ENCODE measurements at places on chromosomes 5 and 9.

GRCh38 chr9:14238518-14238917 is 75.4 kb downstream of the NFIB start:
- DNase-seq: no peak

- no peak for DNase-seq
Measured at GRCh38 chr5:141515141-141515540, 26.3 kb downstream of the PCDHGC5 start.

GRCh38 chr5:19975795-19976194 is 12.2 kb downstream of the CDH18 start:
- DNase-seq: no peak

GRCh38 chr5:160165137-160166068 is 46.2 kb upstream of the PWWP2A start:
- DNase-seq: no peak

GRCh38 chr5:139399501-139400121 is 4.3 kb downstream of the SPATA24 start:
- no peak for DNase-seq

- no peak for DNase-seq
Measured at GRCh38 chr9:33248606-33249005, 8.6 kb downstream of the SPINK4 start.

GRCh38 chr5:115487756-115488155 is 56.8 kb downstream of the FEM1C start:
- DNase-seq: no peak

GRCh38 chr9:107989544-107989943 is 500.0 kb upstream of the KLF4 start:
- no peak for DNase-seq

- no peak for DNase-seq
Measured at GRCh38 chr9:5825223-5825622, 7.7 kb downstream of the ERMP1 start.

GRCh38 chr5:142280066-142281007 is 44.5 kb downstream of the SPRY4 start:
- DNase-seq: no peak

DNA sequence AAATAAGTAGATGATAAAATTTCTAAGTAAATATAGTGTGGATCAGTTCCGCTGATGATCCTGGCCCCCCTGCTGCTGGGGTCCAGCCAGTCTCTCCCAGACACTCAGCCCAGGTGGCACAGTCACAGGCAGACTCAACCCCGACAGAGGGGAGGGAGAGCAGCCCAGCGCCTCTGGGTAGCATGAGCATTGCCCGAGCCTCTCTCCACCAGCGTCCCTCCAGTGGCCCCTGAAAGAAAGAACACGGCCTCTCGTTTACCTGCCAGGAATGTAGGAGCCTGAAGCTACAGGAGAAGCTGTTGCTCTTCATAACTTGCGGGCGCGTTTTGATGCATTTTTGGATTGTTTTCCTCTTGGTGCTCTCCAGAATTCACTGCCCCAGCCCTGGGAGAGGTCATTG is 68.8 kb upstream of the ICE1 start:
- no peak for DNase-seq

- DNase-seq: no peak
Measured at GRCh38 chr9:24245988-24246387, 299.7 kb downstream of the IZUMO3 start.

GRCh38 chr5:178941361-178941760 is 363 bp downstream of the ZNF454 start:
- DNase-seq: no peak

GRCh38 chr5:173514661-173515060 is 101.8 kb downstream of the BOD1 start:
- no peak for DNase-seq

GRCh38 chr5:36770125-36770524 is 106.4 kb upstream of the NIPBL start:
- DNase-seq: no peak

GRCh38 chr5:92471861-92472260 is 1088.7 kb upstream of the ARRDC3 start:
- DNase-seq: no peak

DNA sequence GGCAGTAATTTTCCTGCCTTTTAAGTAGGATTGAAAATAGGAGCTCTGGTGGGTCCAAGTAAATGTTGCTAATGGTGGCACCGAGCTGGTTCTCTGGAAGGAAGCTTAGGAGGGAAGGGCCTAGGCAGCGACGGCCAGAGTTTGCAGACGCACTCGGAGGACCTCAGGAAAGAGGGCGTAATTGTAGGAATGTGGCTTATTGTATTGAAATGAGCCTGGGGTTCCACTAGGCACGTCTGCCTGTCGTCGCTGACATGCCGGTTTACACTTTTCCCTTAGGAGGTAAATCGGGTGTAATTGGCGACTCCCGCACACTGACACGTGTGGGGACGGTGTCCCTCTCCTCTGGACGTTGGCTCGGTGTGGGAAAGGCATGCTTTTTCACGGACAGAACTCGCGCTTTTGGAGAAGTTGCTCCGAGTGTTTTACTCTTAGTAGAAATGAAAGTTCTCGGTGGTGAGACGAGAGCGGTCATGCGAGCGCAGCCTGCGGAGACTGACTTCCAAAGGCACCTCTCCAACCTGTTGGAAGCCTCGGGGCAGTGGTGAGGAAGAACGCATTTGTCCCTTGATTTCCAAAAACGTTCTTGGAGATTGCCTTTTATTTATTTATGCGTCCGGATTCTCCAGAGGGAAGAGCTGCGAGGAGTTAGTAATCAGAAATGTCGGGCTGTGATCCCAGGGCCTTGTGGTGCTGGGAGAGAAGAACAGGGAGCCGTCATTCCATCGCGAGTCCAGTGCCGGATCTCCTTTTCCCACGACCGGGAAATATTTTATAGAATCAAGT is 1.3 kb downstream of the NR4A3 start:
- DNase-seq: peak; percentile 30

DNA sequence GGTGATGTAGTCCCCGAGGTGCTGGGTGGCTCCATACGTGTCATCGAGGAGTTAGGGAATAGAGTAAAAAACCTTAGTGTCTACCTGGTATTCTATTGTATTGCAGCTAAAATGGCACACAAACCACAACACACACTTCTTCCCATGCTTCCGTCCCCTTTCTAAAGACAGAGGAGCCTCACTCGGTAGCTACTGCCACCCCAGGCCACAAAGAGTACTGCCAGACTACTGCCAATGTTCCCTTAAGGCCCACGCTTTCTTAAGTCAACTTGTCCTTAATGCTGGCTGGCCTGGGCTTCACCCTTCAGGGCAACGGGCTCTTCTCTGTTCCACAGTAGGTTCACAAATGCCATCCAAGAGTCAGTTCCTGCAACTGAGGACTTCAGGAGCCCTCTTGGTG is 673.0 kb downstream of the ELAVL2 start:
- DNase-seq: no peak

GRCh38 chr5:157729858-157730257 is 1.4 kb upstream of the THG1L start:
- DNase-seq: no peak

DNA sequence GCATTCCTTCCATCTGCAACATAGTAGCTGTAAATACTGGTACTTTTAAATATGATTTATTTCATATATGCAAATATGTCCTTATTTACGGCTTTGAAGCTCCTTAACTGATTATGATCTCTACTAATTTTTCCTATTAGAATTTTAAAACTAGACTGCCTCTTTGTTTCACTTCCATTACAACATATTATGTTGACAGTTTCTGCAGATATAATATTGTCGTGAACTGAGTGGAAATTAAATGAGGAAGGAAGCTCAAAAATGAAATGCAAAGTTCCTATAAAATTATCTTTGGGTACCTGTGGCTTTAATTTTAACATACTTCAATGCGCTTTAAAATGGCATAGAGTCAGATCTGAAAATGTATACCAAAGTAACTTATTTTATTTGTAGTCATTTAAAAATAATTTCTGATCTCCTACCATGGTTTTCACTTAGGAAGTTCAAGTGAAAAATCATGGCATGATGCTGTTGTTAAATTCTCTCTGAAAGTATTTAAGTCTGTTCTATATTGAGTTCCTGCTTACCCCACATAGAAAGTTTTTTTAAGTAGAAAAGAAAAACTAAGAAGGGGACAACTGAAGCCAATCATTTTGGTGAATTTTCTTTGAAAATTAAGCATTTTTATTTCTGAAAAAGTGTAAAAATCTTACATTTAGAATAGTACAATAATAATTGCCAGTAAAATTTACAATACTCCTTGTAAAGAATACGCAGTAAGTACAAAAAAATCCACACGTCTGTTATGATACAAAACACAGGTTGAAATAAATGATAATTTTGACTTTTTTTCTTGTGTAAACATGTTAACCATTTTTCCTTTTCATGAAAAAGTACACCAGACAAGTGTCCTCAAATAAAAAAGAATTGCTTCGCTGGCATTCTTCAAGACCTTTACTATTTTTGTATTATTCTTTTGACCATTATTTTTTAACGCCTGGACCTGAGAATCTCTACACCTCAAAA is 2.6 kb downstream of the FOXD1 start:
- no peak for DNase-seq

GRCh38 chr5:10420468-10420867 is 21.2 kb upstream of the ROPN1L start:
- DNase-seq: no peak

- DNase-seq: no peak
Measured at GRCh38 chr9:126343271-126343700, 16.7 kb downstream of the MVB12B start.

Data from CD4-positive, CD25-positive, alpha-beta regulatory T cell (primary cell).